ENCODE measurements at places on chromosomes 1 and 21.

DNA sequence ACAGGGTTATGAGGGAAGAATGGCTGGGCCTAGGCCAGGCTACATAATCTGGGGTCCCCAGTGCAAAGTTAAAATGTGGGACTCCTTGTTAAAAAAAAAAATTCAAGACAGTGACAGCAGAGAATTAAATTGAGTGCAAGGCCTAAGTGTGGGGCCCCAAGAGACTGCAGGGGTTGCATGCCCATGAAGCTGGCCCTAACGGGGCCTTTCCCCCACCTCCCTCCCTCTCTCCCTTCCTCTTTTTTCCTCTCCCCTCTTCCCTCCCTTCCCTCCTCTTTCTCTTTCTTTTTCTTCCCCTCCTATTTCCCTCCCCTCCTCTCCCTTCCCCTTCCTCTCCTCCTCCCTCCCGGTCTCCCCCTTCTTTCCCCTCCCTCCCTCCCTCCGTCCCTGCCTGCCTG is 266.7 kb downstream of the LMO4 start:
- no peak for DNase-seq

DNA sequence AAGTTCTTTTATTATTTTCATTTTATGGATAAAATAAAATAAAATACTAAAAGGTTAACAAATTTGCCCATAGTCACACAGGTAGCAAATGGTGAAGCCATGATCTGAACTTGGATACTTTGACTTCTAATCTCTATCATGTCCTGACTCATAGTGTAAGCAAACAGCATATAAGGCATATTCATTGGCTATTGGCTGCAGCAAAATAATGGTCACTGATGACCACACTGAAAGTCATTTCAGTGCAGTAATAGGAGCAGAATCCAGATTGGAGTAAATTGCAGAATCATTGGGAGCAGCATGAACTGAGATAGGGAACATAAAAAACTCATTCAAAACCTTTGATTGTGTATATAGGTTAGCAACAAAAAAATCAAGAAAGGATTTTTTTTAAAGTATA is 262.9 kb downstream of the PLA2G4A start:
- no peak for DNase-seq

DNA sequence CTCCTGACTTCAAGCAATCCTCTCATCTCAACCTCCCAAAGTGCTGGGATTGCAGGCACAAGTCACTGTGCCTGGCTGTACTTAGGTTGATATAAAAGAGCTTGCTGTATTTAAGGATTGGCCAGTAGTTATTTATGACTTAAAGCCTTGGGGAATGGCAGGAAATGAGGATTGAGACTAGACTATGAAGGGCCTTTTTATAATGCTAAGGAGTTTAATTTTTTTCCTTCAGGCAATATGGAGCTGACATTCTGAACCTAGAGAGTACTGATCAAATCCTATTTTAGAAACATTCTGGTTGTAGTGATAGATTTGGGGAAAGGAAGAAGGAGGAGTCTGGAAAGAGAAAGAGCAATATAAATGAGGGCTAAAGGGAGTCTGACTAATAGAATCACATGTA is 44.7 kb downstream of the MSH4 start:
- DNase-seq, result no peak

DNA sequence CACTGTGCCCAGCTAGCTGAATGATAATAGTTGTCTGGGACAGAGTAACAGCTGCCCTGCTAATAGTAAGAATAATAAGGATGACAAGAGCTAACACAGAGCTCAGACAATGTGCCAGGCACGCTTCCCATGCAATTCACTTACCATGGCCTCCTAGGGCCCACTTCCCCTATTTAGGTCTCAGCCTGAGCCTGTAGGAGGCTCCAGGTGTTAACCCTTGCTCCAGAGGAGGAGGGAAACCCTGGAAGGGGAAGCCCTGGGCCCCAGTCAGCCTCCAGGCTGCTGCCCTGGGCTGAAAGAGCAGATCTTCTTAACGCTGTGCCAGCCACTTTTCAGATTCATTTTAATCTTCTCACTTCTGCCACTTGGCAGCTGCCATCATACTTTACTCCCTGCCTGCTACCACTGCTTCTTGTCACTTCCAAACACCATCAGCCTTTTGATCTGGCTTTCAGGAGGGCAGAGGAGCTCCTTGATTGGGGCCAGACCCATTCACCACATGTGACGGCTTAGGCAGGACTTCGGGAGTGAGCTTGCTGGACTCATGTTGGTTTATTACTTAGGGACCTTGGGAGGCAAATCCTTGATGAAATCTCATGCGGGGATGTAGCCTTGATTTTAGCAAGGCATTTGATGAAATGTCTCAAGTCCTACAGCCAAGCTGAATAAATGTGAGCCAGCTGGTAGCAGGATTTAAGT is 66.7 kb upstream of the PARP1 start:
- no peak for DNase-seq

DNA sequence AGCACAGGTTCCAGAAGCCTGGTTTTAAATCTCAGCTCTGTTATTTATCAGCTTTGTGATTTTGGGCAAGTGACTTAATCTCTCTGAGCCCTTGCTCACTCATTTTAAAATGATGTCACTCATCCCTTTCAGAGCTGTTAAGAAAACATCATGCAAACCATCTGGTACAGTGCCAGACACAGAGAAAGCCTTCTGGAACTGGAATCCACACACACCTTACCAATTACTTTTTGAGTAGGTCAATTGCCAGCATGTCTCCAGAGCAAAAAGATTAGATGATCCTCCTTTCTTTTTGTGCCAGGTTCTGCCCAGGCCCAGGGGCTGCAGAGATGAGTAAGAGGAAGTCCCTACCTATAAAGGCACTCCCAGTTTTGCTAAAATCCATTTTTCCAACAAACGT is 61.3 kb downstream of the ROR1 start:
- DNase-seq, result peak; percentile 57

- DNase-seq, result no peak
Observed at GRCh38 chr21:44593598-44594405, 1.5 kb upstream of the KRTAP10-6 start.

GRCh38 chr1:92398519-92398918 is 88.2 kb downstream of the GFI1 start:
- no peak for DNase-seq

DNA sequence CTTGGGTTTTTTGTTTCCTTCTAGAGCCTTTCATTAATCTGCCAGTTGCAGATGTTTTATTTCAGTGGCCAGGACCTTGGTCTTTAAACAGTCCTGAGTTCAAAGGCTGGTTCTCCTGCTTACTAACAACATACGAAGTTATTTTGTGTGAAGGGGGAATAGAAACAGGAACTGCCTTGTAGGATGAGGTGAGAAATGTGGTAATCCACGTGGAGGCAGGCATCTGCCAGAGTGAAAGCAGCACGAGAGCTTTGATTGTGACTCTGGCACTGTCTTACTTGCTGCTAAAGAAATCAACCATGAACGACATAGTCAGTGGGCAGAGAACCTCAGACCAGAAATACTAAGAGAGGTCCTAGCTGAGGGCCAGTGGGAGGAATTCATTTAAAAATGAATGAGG is 30.4 kb downstream of the TMEM63A start:
- DNase-seq, result no peak

DNA sequence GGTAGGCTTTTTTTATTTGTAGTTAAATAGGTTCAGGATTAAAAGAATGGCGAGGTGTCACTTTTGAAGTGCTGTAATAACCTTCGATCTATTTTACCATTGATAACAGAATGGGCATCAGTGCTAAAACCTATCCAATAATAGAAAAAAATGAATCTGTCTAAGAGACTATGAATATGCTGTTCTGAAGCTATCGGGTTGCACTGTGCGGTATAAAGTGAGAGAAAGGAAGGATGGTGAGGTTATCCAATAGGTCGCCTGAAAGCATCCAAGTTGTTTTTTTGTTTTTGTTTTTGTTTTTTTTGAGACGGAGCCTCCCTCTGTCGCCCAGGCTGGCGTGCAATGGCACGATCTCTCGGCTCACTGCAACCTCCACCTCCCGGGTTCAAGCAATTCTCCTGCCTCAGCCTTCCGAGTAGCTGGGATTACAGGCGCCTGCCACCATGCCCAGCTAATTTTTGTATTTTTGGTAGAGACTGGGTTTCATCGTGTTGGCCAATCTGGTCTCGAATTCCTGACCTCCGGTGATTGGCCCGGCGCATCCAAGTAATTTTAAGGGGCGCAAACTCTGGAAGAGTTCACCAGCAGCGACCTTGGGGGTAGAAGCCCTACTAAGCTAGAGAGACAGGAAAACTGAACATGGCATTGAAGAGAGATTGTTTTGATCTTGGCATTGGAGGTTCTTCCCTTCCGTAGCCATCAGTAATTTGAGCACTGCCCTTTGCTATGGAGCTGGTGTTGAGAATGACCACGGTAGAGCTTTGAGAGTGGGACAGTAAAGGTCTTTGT is 8.7 kb upstream of the MDM4 start:
- peak; percentile 70 for DNase-seq

GRCh38 chr21:8993943-8994639 is 1527.3 kb upstream of the TPTE start:
- no peak for DNase-seq

DNA sequence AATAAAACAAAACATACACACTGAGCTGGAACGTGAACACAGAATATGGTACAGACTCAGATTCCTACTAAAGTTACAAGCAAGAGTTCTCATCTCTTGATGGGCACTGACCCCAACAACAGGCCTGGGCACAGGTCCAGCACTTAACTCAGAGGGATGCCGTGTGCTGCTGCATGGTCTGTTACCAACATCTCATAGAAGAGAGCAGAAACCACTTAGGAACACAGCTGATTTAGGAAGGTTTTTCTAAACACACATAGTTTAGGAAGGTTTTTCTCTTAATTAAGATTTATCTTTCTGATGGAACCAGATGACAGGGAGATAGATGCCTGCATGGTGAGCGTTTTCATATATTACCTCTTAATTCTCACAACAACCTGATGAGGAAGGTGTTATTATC is 1.5 kb downstream of the GCLM start:
- DNase-seq, result peak; percentile 23

- no peak for DNase-seq
Observed at GRCh38 chr1:82487778-82488177, 687.0 kb downstream of the ADGRL2 start.

- DNase-seq, result no peak
Observed at GRCh38 chr1:223747838-223748335, 35.5 kb downstream of the CAPN2 start.

DNA sequence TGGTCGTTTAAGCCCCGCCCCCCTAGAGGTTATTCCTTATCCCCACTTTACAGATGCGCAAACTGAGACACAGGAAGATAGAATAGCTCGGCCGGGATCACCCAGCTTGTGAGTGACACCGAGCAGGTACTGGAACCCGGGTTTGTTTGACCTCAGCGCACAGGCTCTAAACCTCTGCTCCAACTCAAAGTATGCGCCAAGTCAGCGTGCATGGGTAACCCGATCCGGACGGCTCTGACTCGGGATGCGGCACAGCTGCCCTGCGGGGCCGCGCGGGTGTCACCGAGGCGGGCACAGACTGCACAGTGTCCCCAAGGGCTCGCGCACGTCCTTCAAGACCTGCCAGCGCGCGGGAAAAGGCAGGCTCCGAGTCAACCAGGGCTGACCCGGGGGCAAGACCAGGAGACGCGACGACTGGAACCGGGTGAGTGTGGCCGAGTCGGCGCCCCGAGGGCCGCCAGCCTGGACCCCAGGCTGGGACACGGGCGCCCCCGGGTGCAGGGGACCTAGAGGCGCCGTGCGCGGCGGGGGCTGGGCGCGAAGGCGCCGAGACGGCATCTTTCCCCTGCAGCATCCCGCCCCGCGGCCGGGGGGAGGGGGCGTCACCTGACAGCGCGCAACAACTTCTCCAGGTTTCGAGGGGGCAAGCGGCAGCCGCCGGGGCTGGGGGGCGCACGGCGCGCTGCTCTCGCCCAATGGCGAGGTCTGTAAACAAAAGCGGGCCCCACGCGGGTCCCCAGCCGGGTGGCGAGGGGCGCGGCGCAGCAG is 101.9 kb upstream of the SOD1 start:
- no peak for DNase-seq

GRCh38 chr1:25867210-25867991 is 8.1 kb downstream of the PAQR7 start:
- no peak for DNase-seq

GRCh38 chr1:238658763-238659162 is 727.6 kb upstream of the CHRM3 start:
- no peak for DNase-seq

- no peak for DNase-seq
Observed at GRCh38 chr1:201647094-201647493, 108.2 kb downstream of the NAV1 start.

DNA sequence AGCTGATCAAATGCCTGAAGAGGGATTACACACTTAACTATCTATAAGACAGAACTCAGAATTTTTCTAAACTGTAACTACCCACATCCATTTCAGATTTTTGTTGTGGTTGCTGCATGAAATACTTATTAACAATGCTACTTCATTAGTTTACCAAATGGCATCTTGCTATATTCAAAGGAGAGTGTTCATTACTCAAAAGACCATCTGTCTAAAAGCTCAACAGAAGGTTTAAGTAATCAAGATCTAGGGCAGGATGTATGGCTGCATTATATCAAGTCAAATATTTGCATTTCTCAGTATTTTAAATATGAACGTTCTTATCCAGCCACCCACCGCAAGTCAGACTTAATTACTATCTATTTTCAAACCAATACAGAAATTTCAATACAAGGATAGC is 79.9 kb downstream of the SIPA1L2 start:
- peak; percentile 59 for DNase-seq

DNA sequence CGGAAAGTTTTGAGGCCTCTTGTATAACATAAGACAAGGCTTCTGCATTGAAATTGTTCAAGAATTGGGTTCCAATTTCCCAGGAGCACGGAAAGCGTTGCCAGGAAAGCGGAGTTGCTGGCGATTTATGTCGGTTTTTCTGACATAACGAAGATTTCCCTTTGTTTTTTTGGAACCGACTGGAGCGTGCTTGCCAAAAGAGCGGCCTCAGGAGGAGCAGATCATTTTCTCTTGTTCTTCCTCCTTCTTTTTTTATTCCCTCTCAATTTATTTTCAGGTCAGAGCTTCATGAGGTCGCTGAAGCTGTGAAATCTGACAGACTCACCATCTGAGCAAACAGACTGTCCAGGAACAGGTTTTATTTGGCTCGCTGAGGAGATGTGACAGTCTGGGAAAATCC is 275.5 kb downstream of the CAMTA1 start:
- no peak for DNase-seq

- peak; percentile 18 for DNase-seq
Observed at GRCh38 chr1:43227143-43227764, 42.5 kb upstream of the TMEM125 start.

- no peak for DNase-seq
Observed at GRCh38 chr1:211623515-211623914, 44.6 kb upstream of the SLC30A1 start.

- DNase-seq, result no peak
Observed at GRCh38 chr1:240575981-240576662, 35.8 kb downstream of the GREM2 start.

- DNase-seq, result no peak
Observed at GRCh38 chr1:179883745-179884138, 1.7 kb downstream of the TOR1AIP1 start.

- no peak for DNase-seq
Observed at GRCh38 chr1:4787551-4787950, 133.1 kb downstream of the AJAP1 start.

DNA sequence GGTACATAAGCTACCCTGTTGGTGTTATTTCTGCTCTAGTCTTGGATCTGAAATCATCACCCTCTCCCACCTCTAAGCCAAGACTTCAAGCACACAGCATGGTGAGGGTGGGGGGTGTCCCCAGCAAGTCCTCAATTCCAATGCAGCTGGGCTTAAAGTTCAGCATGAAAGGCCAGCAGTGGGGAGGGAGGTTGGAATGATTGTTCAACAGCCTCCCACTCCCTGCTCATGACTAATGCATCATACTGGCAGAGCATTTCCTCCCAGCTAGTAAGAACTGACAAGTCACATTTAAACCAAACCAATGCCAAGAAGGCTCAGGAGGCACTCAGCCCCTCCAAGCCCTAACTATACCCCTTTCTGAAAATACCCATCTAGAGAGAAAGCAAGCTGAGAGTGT is 50.1 kb downstream of the TIAM1 start:
- DNase-seq, result no peak
